LNCaP clone FGC (cell line): ENCODE measurements at places on chromosomes 6 and 20.
A peak's percentile ranks its signal among the peaks of the same experiment; 100 is the strongest.

DNA sequence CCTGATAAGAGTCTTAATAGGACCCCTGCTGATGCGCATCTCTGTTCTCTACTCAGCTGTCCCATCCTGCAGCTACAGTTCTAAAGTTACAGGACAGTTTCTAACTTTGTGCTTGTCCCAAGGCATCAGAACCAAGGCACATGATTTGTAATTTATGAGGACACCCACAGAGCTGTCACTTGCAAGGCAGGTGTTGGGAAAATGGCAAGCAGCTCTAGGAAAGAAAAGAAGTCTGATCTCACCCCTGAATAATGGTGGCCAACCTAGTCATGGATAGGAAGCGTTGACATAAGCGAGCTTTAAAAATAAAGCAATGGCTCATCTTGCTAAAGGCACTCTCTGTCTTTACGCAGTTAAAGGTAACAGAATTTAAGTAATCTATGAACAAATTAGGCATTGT lies 127.6 kb upstream of the VGLL2 start:
- DNase-seq, result no peak

DNA sequence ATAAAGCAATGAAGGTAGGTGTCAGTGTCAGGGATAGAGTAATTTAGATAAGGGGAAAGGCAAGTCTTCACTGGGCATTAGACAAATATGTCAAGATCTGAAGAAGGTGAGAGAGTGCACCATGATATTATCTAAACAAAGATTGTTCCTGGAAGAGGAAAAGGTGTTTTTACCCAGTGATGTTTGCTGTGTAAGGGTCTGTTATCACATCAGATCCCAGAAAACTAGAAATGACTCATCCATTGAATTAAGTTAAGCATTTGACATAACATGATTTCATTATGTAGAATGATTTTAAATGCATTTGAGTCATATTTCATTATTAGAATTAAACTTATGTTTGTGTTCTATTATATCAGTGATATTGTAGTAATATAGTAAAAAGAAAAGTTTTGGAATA lies 1279.5 kb upstream of the CITED2 start:
- DNase-seq, result no peak

DNA sequence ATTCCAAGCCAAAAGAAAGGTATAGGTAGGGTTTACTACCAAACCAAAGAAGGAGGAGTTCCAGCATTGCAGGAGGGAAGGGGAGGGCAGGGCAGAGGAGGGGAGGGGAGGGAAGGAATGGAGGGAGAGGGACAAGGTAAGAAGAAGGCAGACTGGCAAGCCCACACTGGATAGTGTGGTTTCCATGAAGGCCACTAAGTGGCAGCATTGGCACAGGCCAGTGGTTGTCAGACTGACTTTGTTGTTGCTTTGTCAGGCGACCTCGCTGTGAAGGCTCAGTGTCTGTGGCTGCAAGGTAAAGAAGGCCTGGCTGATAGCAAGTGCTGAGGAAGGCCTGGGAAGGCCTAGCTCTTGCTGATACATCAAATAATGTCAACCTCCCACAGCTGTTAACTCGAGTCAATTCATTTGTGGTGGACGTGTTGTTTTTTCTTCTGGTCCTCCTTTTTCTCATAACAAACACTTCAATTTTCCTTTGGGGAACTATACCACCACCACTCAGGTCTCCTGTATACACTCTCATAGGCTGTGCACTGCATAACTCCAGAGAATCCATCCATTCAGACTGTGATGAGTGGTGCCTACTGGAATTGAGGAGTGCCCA lies 7.7 kb upstream of the ZNF334 start:
- DNase-seq, result peak; percentile 40

DNA sequence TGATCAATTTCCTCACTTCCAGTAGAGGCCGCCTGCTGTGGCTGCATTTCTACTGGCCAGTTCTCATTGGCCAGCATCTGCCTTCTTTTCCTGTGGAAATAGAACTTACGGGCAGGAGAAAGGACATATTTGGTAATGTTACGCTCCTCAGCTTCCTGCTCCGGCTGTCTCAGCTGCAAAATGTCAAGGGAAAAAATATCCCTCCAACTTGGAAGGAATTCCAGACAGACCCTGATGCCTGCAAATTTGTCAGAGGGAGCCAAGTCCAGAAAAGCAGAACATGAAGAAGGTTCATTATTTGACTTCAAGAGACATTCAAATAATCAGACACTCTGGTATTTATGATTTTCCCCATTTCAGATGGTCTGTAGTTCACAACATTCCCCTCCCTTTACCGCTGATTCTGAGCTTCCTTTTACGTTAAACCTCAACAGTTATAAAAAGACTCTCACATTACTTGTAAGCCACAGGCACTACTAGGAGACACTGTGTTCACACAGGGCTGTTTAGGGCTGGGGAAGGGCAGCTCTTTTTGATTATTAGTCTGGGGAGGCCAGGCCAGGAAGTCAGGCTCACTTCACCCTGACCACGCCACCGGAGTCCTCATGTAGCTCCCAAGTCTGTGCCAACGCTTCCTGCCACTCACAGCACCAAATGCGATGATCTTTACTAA lies 179.6 kb upstream of the CCN2 start:
- DNase-seq, result no peak

GRCh38 chr20:46438156-46438750 lies 31.8 kb upstream of the ELMO2 start:
- DNase-seq, result peak; percentile 13
